ENCODE measurements at places on chromosomes 2 and 18. TPM values are rescaled to one million over a fixed set of nuclear protein-coding genes. Genes with fewer than 3 reads are reported as not detected.

The C2orf78 gene
- polyA plus RNA-seq = not detected

DNA sequence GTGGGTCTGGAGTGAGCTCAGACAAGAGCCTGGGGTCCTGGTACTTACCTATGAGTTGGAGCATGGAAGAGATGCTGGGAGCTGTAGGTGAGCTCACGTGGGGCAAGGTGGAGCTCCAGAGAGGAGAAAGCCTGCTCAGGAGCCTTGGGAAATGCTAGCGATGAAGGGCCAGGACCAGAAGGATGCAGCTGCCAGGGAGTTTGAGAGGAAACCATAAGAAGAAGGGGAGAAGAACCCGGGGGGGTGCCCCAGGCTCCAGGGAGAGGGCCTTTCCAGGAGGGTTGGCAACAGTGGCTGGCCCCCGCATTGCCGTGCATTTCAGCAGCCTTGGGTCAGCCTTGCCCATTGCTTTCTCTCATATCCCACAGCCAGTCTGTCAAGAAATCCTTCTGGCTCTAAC, 268.7 kb downstream of the GLI2 start:
- no peaks in the 10 kb centered on the region for H3K27me3 ChIP-seq
- no peaks in the 10 kb centered on the region for H3K4me1 ChIP-seq
- no peaks in the 10 kb centered on the region for H3K36me3 ChIP-seq

The UGT1A7 gene
- not detected for polyA plus RNA-seq

The ZBTB7C gene
- polyA plus RNA-seq = not detected

Measured in CD14-positive monocyte (primary cell).